ENCODE measurements at places on chromosomes 6 and 20.

- DNase-seq = peak; percentile 62
Measured at GRCh38 chr6:168031411-168031971, 34.0 kb downstream of the KIF25 start.

- DNase-seq = peak; percentile 5
Measured at GRCh38 chr20:8449123-8449522, 317.1 kb downstream of the PLCB1 start.

GRCh38 chr6:107625264-107625663 lies 135.3 kb downstream of the SOBP start:
- no peak for DNase-seq

DNA sequence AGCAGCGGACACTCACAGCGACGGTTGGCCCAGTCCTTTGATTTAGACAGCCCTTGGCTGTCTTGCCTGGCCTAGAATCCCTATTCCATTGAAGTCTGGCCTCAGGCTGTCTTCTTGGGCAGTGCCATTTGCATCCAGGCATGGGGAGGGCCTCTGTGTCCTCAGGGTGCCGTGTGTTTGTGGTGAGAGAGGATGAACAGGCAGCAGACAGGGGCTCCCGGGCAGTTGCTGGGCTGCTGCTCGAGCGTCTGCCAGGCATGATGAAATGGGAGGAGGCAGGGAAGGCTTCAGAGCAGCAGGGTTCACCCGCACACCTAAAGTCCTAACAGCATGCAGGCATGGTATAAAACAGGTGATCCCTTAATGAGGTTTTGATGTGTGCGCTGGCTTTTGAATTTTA lies 126.9 kb downstream of the SOBP start:
- no peak for DNase-seq

DNA sequence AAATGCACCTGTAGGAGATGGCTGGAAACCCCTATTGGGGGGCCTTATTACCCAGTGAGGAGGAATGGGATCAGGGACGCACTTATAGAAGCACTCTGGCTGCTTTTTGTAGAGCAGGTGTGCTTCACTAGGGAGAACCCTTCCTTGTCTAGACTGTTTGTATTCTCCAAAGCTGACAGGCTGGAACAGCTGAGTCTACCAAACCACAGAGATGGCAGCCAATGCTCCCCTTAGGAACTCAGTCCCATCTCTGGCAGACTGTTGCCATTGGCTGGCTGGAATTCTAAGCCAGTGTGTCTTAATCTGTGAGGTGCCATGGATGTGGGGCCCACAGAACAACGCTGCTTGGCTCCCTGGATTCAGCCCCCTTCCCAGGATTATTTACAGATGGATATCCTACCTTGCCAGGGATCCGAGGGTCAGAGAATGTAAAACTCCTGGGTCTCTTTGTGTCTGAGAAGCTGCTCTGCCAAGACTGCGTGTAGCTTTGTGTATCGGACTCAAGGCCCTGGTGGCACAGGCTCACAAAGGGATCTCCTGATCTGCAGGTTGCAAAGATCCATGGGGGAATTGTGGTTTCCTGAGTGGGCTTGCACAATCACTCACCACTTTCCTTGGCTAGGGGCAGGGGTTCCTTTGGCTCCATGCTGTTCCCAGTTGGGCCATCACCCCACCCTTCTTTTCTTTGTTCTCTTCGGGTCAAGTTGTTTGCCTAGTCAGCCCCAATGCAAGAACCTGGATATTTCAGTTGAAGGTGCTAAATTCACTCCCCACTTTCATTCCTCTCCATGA lies 26.1 kb downstream of the C6orf52 start:
- DNase-seq = no peak

DNA sequence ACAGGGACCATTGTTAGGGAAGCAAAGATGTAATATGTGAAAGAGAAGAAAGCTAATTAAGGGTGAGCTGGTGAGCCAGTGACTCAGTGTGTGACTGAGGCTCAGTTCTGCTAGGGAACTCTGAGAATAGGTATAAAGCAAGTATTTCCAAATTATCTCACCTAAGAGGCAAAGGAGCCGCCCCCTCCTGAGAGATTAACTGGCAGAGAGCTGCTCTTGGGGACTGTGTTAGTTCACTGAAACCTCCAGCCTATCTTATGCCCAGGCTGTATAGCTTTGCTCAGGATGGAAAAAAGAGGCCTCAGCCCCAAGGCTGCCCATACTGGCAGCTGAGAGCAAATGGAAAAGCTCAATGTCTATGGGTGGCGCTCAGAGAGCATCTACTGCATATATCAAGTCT lies 152.0 kb downstream of the PAK5 start:
- no peak for DNase-seq

DNA sequence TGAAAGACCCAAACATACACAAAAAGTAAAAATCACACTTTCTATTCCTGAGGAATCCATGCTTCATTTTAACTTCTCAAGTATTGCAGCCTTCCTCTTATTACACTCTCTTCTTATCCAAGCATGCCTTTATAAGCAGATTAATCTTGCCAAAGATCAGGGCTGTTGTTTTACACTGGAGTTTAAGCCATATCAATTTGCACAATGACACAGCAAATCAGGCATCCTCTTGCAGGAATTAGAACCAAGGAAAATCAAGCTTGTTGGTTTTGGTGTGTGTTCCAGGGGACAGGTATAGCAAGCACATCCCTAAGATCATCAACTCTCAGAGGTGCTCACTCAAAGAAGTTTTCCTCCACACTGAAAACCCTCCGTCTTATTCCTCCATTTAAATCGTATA lies 69.5 kb downstream of the CYP39A1 start:
- DNase-seq = no peak

DNA sequence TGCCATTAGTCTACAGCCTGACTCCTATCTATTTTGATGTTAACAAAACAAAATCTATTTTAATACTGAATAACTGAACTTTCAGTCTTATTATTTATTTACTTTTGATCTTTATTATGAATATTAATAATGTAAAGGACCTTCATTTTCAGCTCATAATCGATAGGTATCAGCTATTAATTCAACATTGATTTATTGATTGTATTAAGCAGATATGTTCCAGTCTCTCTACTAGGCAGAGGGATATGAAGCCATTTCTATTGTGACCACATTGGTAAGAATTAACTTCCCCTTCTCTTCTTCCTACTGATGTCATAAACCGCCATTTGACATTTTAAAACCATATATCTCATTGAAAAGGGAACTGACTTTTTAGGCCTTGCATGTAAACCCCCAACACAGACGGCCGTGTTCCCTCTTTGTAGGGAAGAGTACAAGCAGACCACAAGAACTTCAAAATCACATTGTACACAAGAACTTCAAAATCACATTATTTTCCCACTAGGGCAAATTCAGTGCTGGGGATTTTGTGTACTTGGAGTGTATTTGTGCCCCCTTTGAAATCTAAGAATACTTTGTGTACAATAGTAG lies 69.5 kb upstream of the FABP7 start:
- DNase-seq = no peak

DNA sequence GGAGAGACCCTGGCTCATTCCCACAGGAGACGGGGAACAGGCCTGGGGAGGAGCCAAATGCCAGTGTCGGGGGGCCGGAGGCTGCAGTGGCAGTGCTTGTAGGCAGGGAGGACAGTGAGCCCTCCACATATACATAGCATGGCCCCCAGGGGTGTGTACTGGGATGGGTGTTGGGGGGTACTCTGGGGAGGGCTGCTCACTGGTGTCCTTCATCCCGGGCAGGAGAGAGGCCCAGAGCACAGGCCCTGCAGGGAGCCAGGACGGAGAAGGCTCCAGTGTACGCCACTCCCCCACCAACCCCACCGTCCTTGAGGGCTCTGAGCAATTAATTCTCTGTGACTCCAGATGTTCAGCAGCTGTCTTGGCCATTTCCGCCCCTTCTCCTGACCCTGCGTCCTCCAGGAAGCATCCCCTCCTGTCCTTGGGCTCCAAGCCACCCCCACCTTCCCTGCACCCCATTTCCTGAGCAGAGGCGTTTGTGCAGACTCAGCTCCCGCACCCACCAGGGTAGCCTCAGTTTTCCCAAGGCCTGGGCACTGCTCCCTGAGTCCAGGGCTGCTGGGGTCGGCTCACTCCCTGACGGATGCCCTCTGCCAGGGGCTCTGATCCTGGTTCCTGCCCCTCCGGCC lies 3.4 kb upstream of the ABHD16B start:
- DNase-seq = peak; percentile 35

GRCh38 chr6:159976686-159977254 lies 7.9 kb downstream of the IGF2R start:
- no peak for DNase-seq

DNA sequence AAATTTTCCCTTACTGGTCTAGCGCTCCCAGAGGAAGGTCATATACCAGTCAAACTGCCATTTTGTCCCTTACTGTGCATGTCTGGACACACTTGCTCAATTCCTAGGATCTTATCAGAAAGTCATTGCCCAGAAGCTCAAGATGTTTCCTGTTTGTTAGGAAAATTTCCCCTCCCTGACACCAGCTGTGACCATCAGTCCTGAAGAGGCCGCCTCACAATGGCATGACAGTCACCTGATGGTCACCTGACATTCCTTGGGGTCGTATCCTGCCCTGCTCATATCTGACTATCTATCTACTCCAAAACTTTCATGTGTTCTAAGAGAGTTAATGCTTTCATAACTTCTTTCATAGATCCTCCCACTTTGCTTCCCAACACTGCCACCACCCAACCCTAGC lies 219.9 kb downstream of the OTOR start:
- DNase-seq = no peak

DNA sequence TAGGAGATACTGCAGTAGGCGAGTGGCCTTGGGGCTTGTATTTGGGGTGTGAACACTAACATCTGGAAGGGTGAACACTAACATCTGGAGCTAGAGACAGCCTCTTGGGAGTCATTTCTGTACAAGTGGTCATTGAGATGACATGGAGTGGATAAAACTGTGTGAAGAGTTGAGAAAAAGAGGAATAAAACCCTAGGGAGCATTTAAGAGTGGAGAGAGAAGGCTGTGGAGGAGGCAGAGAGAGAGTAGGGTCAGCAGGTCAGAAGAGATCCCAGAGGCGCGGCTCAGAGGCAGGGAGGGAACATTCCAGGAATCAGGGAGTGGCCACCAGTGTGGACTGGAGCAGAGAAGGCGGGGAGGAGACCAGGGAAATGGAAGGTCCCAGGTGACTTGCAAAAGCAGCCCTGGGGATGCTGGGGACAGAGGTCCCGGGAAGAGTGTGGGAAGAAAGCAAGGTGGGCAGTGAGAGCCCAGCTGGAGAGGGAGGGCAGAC lies 202.0 kb upstream of the RNF24 start:
- DNase-seq = no peak

DNA sequence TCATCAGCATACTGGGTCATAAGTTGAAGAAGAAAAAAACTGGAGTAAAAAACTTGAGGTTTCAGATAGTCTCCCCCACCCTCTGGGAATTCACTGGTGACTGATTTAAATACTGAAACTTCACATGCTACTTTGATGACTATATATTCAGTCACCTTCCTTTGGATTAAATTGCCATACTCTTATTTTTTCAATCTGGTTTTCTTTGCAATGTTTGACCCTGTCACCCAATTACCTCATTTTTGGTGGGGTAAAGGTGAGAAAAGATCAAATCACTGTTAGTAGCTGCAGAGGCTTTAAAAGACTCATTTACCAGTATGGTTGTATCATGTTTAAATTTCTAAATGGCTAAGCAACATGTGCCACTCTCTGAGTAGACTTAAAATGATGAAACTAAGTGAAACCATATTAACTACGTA lies 862.7 kb upstream of the FLRT3 start:
- DNase-seq = no peak

- DNase-seq = no peak
Measured at GRCh38 chr6:42482174-42482573, 30.4 kb upstream of the TRERF1 start.

DNA sequence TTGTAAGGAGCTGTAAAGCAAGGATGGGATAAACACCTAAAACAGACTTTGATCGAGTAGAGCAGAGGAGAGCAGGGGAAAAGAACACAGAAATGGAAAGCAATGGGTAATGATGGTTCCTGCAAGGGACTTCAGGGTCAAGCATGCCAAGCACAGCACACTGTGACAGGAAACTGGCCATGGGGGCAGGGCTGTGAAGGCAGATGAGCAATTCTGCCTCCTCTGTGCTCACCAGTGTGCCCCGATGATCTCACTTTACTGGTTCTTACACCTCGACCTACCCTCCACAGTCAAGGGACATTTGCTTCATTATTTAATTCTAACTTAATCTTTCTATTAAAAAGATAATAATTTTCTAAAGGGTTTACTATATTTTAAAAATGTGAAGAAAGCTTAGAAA lies 21.6 kb upstream of the MYB start:
- DNase-seq = no peak

GRCh38 chr6:31401403-31401802 lies 2.0 kb upstream of the MICA start:
- DNase-seq = peak; percentile 66

- no peak for DNase-seq
Measured at GRCh38 chr20:16904751-16905150, 156.6 kb downstream of the OTOR start.

DNA sequence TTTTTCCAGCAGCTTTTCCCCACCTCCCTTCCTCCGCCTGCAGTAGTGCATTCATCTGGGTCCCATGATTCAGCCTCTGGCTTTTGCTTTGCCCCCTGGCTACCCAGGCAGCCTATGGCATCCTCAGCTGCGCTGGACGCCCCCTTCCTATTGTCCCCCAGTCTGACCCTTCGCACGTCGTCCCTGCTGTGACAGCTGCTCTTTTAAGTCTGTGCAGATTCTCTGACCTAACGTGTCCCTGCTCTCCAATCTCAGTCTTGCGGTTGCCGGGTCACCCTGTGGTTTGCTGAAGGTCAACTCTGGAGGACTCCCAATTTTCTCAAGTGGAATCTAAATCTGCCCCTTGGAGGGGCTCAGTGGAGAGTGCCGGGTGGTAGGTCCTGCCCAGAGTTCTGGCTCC lies 294.3 kb downstream of the CDC5L start:
- peak; percentile 65 for DNase-seq

DNA sequence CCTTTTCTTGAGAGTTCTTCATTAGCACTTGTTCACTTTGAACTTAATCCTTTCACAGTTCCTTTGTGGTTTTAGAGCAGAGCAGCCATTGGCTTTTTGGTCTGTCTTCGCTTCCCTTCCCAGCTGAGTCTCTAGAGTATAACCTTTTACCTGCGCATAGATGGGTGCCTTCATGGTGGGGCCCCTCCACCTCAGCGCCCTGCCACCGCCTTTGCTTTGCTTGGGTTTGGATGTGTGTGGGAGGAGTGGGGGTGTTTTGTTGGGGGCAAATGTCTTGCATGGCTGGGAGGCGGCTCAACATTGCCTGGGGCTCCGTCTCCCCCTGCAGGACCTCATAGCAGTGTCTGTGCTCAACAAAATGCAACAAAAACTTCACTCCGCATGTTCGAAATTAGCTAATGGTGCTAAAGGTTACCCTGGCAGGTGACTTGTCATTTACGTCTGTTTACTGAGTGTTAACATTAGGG lies 11.9 kb downstream of the PYGB start:
- no peak for DNase-seq

- DNase-seq = no peak
Measured at GRCh38 chr20:37940858-37941257, 37.9 kb downstream of the VSTM2L start.

GRCh38 chr6:163712566-163712961 lies 298.0 kb downstream of the QKI start:
- no peak for DNase-seq

GRCh38 chr6:147486683-147487082 lies 21.8 kb upstream of the SAMD5 start:
- DNase-seq = no peak
